ENCODE measurements at places on chromosomes 12 and 14.

GRCh38 chr12:2609020-2609419, 185.8 kb upstream of the FKBP4 start:
- DNase-seq: no peak

DNA sequence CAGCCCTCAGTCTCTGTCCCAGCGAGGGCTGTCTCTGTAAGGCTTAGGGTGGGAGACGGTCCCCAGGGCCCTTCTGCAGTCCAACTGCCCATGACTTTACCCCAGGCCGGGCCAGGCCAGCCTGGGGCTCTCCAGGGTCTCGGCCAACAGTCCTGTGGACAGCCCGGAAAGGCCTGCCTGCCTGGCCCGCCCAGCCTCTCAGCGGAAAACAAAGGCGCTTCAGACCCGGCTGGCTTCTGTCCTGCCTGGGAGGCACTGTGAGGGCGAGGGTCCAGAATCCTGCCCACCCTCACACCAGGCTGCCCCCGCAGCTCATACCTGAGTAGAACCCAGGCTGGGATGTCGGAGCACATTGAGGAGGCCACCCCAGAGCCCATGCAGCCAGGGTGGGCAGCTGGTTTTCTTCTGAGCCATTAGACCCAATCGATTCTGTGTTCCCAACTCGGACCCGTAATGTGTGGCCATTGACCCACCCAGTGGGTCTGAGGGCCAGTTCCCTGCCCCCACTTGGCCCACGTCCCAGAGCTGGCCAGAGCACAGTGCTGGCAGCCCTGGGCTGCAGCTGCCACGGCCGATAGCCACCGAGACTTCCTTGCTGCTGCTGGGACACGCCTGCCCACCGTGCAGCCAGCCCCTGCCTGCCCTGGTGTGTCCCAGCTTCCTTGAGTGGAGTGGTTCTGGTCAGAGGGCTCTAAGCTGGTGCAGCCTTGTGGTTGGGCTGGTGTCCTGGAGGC, 1.6 kb downstream of the CRIP2 start:
- no peak for DNase-seq

- no peak for DNase-seq
These were observed 592 bp downstream of the KRT7 start for GRCh38 chr12:52233462-52234207.

DNA sequence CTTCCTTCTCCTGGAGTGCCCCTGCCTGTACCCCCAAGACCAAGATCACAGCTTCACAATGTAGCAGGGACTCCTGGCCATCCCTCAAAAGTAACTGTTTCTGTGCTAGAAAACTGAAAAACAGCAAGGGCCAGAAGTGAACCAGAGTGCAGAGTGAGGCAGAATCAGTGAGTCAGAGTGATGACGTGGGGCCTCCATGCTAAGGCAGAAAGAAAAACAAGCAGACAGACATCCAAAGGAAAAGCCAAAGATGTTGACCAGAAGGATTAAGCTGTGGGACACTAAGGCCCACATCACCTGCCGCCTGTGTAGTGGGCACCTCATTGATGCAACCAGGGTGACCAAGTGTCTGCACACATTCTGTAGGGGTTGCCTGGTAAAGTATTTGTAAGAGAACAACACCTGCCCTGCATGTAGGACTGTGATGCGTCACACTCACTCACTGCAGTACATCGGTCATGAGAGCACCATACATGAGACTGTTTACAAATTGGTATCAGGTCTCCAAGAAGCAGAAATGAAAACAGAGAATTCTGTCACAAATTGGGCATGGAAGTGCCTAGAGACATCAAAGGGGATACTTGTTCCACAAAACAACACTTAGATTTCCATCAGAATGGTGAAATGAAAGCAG, 51.2 kb downstream of the ARMH4 start:
- no peak for DNase-seq

- DNase-seq: no peak
These were observed 113.1 kb downstream of the FBXL14 start for GRCh38 chr12:1481326-1481725.

GRCh38 chr12:124686370-124687173, 119.2 kb upstream of the NCOR2 start:
- no peak for DNase-seq

- DNase-seq: no peak
These were observed 46.9 kb upstream of the FRS2 start for GRCh38 chr12:69423037-69423905.

GRCh38 chr12:78568321-78569020, 296.1 kb upstream of the SYT1 start:
- DNase-seq: no peak

- DNase-seq: peak; percentile 50
These were observed 707.5 kb upstream of the TMEM132C start for GRCh38 chr12:127559349-127560040.

GRCh38 chr12:51381226-51382079, 9.8 kb downstream of the GALNT6 start:
- DNase-seq: no peak

- DNase-seq: no peak
These were observed 71.2 kb downstream of the BORCS5 start for GRCh38 chr12:12428047-12428446.

Measured in NCI-H1930 (cell line).